Left ventricle myocardium inferior (tissue), 1 donor: ENCODE measurements at places on chromosomes 16 and 17. TPM values are rescaled to one million over a fixed set of nuclear protein-coding genes. Genes with fewer than 3 reads are reported as not detected.

GRCh38 chr17:82684228-82684841 lies 14.2 kb downstream of the RAB40B start:
- H3K36me3 ChIP-seq, result no peaks in the 10 kb centered on the region
- H3K27ac ChIP-seq, result no peak overlapping the region
- H3K27me3 ChIP-seq, result no peaks in the 10 kb centered on the region
- H3K4me3 ChIP-seq, result no peak overlapping the region

KRTAP9-2 gene
- not detected for total RNA-seq

DNA sequence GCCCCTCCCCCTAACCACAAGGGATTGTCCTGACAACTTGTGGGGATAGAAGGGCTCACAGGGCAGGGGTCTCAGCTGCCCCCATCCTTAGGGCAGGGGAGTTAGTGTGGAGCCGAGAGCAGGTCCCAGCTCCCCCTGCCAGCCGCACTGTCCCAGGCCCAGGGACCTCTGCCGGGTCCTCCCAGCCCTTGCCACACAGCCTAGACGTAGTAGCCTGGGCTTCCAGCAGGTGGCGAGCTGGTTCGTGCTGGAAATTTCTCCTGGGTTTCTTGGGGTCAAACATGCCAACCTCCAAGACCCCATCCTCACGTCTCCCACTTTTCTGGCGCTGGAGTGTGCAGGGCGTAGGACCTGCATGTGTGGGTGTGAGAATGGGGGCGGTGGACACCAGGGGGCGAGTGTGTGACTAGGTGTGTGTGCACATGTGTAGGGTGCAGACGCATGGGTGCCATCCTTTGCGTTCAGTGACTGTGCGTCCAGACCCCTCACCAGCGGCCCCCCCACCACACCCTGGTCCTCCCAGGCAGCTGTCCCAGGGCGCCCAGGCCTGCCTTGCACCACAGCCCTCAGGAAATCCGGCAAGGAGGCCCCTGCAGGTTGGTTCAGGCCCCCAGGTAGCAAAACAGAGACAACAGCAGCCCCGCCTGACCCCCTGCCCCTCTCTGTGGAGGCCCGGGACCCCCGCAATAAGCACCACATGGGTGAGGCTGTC lies 29.5 kb downstream of the SBK1 start:
- no peaks in the 10 kb centered on the region for H3K4me1 ChIP-seq
- DNase-seq, result no peak
- no peak overlapping the region for H3K27ac ChIP-seq
- H3K27me3 ChIP-seq, result no peaks in the 10 kb centered on the region

UTS2R gene
- total RNA-seq, result 1.4 TPM

- H3K4me3 ChIP-seq, result no peak overlapping the region
- H3K27me3 ChIP-seq, result peaks cover 21% of the 10 kb centered on the region
- no peak for DNase-seq
- no peaks in the 10 kb centered on the region for H3K4me1 ChIP-seq
- H3K27ac ChIP-seq, result no peak overlapping the region
- peaks cover 22% of the 10 kb centered on the region for H3K36me3 ChIP-seq
Measured at GRCh38 chr17:58202859-58203258, 10.3 kb downstream of the EPX start.

GPRC5B gene
- total RNA-seq, result 82.3 TPM
